ENCODE measurements at places on chromosomes 2 and 18.
A peak's percentile ranks its signal among the peaks of the same experiment; 100 is the strongest.

DNA sequence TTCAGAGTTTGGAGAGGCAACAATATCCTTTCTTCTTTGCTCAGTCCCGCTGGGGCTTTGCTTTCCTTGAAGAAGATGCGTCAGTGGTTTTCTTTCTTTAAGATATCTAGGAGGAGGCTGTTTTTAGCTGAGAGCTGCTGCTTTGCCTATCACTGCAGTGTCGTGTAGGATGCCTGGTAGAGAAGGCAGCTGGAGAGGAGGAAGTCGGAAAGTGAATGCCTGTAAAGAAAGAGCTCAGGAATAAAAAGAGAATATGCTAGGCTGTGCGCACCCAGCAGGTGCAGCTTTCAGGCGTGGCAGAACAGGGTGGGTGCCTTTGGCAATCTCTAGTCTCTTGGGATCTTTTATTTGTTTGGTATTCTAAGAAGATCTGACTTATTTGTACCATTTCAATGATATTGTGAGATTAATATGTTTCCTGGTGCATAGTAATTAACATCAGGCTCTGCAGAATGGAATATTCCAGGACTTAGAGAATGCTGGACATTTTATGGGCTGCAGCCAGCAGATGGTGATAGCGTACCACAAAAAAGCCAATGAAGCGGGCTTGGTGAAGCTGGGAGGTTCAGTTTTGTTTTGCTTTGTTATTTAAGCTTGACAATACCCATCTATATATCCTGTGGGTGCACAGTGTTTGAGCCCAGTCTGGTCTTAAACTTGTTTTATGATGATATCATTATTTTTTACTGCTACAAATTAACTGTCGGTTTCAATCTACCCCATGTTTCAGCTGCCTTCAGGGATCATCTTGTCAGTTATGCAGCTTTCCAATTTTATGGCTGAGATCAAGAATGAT is 34.9 kb downstream of the CAVIN2 start:
- DNase-seq: peak; percentile 70

DNA sequence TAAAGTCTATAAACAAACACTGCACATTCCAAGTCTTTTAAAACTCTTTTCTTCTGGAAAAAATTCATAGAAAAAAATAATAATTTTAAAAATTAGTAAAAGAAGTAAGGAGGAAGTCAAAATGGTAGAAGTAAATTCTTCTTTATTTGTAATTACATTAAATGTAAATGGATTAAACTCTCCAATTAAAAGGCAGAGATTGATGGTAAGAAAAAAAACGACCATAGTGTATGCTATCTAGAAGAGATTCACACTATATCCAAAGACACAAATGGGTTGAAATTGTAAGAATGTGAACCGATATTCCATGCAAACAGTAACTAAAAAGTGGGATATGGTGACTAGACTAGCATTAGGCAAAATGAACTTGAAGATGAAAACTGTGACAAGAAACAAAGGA is 1196.1 kb upstream of the CDH2 start:
- no peak for DNase-seq

- DNase-seq: no peak
Measured at GRCh38 chr2:236083934-236084333, 84.3 kb downstream of the GBX2 start.

DNA sequence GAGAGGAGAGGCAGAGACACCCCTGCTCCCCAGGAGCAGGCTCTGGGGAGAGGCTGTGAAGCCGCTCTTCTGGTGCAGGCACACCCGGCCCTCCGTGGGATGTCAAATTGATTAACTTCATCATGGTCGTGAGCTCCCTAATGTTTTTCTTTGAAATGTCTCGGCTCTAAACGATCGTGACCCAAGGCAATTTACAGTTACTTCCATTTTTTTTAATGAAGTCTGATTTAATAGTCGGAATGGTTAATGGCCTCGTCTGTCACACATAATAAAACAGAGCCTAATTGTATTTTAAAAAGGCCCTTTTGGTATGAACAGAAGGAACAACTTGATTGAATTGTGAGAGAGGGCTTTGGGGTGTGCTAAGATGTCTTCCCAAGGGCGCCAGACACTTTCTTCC is 130.2 kb downstream of the SMAD2 start:
- no peak for DNase-seq

DNA sequence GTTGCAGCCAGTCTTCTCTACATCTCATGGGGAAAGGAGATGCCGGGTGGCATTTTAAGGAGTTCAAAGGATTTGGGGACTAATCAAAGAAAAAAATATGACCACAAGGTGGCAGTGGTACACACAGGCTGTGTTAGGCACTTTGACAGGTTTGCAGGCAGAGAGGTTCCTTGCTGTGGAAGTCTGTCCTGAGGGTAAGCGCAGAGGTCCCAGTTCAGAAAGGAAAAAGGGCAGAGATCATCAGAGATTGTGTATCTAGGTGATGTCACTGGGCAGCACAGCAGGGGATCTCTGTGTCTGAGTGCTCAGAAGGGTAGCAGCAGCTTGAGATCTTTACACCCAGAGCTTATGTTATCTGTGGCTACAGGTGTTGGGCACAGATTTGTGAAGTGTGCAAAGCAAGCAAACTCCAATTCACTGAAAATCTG is 231.4 kb downstream of the LRRTM1 start:
- DNase-seq: peak; percentile 76

DNA sequence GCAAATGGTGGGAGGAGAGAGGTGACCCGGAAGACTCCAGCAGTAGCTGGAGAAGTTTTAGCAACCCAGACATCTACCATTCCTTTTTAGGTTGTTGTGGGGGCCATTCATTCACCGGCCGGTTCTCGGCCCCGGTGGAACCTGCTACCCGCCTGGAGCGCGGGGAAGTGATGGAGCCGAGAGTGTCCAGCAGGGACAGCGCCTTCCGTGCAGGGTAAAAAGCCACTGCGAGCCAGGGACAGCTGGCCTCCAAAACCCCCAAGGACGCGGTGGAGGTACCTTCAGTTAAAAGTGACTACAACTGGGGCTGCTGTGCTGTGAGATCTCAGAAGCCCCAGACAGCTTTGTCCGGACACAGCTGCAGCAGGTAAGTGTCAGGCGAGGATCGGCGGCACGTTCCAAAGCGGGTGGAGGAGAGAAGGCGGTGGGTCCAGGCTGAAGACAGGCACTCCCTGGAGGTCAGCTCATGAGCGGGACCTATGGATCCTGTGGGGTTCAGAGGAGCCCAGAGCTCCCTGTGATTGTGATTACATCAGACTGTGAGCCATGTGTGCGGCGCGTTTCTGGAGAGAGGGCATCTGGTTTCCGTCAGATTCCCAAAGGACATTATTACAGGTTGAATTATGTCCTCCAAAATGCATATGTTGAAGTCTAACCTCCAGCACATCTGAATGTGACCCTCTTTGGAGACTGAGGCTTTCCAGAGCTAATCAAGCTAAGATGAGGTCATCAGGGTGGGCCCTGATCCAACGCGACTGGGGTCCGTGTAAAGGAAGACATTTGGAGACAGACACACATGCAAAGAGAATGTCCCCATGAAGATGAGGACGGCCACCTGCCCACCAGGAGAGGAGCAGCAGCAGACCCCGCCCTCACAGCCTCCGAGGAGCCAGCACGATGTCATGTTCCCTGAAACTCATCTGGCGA is 276.3 kb downstream of the EIPR1 start:
- DNase-seq: no peak

- DNase-seq: peak; percentile 96
Measured at GRCh38 chr2:111897924-111898702, at the start of gene MERTK. TSS of gene MERTK (plus strand) at chr2:111898607. CDS start at chr2:111898736, 129 bp downstream.

GRCh38 chr2:240916571-240917008 is 10.5 kb downstream of the CROCC2 start:
- DNase-seq: peak; percentile 18

GRCh38 chr18:28411806-28412205 is 234.9 kb upstream of the CDH2 start:
- no peak for DNase-seq

DNA sequence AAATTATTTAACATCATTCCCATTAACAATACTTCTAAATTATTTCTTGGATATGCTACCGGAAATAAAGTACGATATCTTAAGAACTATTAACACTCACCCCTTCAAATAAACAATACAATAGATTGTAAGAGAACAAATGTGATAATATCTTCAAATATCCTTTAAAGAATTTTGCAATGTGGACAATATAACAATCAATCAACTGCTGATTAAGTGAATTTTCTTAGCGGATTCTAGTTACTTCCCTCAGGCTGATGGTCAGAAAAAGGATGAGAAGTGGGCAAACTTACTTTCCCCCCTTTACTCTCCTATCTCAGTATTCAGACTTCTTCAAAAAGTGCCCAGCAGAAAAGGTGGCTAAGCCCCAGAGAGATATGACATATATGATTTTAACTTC is 10.8 kb downstream of the NFE2L2 start:
- DNase-seq: no peak

GRCh38 chr2:239393941-239394340 is 6.9 kb downstream of the HDAC4 start:
- DNase-seq: no peak

- no peak for DNase-seq
Measured at GRCh38 chr2:107303964-107304363, 418.0 kb upstream of the ST6GAL2 start.

- no peak for DNase-seq
Measured at GRCh38 chr2:16351541-16351940, 314.1 kb downstream of the CYRIA start.
